ENCODE measurements at places on chromosomes 6 and 20. TPM values are rescaled to one million over a fixed set of nuclear protein-coding genes. Genes with fewer than 3 reads are reported as not detected.

Gene GUCA1A
- not detected for total RNA-seq

Gene IMPG1
- 0.15 TPM for total RNA-seq

Gene C20orf141
- not detected for total RNA-seq

Gene SLC18B1
- total RNA-seq = 4.5 TPM

Gene LY6G6F
- not detected for total RNA-seq

Gene NRSN1
- not detected for total RNA-seq

Gene ERVFRD-1
- total RNA-seq = 0.12 TPM

Gene RAET1E
- total RNA-seq = 0.18 TPM

Gene VSTM2L
- 3.1 TPM for total RNA-seq

Gene HLA-DMB
- 73.1 TPM for total RNA-seq

Gene CD40
- total RNA-seq = 36.1 TPM

Gene SLC17A3
- total RNA-seq = not detected

Gene FAM209B
- total RNA-seq = 0.90 TPM

Gene DNAH8
- 0.03 TPM for total RNA-seq

Gene CDSN
- not detected for total RNA-seq

All from aorta (tissue), 5 donors.